GM13977 (cell line): ENCODE measurements at places on chromosomes 6 and 20.

DNA sequence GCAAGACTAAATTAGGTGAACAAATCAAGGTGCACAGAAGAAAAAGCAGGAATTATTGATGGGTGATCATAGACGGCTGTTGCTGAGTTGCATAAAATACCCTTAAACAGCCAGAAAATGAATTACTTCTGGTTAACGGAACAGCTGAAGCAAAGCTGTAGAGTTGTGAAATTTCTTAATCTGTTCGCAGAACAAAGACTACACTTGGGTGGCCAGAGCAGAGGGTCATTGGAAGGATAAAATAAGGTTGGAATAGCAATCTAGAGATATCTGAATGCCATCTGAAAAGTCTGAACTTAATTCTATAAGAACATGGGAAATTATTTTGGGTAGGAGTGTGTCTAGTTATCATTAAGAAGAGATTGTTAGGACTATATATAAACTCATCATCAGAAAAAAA is 339.1 kb upstream of the RSPO3 start:
- DNase-seq = no peak

DNA sequence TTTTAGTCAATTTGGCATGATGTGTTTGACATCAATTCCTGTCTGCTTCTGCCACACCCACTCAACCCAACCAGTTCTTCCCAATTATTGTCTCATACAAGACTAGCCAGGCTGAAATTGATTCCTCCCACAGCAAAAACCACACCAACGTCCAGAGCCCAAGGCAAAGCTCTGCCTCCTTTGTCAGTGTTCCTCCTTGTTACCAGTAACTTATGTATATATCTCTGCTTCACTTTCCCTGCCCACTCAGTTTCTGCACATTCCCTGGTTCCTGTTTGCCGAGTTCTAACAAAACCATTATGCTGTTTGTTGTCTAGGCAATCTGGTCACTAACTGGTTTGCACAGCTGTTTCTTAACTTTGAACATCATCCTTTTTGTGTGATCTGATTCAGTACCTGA is 547.9 kb upstream of the PTCHD4 start:
- DNase-seq = no peak

- DNase-seq = no peak
Measured at GRCh38 chr6:167737205-167737830, 89.4 kb upstream of the AFDN start.

DNA sequence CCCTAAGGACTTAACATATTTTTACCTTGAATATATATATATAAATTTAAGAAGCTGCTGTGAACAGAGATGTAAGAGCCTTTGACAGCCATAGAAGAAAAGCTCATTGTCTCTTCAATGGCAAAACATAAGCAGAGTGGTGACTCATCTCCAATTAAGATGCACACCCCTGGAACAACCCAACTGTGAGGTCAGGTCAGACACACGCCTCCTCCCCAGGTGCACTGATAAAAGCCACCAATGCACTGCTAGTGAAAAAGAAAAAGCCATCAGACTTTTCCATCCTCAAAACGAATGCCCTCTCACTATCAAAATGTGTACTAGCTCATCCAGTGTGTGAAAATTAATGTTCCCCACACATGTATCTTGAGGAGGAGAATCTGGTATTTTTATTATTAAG is 100.1 kb downstream of the SMLR1 start:
- no peak for DNase-seq

GRCh38 chr6:139597087-139597763 is 222.8 kb upstream of the CITED2 start:
- DNase-seq = no peak

DNA sequence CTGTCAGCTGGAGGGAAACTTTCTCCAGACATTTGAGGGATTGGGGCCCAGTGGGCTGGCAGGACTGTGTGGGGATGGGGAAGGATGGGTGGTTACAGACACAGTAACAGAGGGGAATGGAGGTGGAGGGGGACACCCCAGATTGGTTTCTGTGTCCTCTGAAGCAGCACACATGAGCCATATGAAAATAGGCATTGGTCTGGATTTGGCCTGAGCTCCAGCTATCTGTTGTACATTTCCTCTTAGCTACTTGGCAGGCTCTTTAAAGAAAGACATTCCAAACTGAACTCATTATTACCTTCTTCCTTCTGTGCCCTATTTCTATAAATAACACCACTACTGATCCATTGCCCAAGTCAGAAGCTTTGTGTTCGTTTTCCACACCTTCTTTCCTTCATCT is 72.0 kb upstream of the PRL start:
- no peak for DNase-seq

DNA sequence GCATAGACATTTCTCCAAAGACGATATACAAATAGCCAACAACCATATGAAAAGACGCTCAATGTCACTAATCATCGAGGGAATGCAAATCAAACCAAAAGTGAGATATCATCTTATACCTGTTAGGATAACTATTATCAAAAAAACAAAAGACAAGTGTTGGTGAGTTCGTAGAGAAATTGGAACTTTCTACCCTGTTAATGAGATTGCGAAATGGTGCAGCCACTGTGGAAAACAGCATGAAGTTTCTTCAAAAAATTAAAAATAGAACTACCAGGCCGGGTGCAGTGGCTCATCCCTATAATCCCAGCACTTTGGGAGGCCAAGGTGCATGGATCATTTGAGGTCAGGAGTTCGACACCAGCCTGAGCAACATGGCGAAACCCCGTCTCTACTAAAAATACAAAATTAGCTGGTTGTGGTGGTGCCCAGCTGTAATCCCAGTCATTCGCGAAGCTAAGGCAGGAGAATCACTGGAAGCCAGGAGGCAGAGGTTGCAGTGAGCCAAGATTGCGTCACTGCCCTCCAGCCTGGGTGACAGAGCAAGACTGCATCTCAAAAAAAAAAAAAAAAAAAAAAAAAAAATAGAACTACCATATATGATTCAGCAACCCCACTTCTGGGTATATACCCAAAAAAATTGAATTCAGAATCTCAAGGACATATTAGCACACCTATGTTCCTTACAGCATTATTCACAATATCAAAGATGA is 170.0 kb upstream of the ZNF184 start:
- no peak for DNase-seq

- no peak for DNase-seq
Measured at GRCh38 chr6:150176152-150176551, 33.3 kb downstream of the PPP1R14C start.

GRCh38 chr20:16129411-16129810 is 443.8 kb downstream of the KIF16B start:
- no peak for DNase-seq

- no peak for DNase-seq
Measured at GRCh38 chr6:32539839-32540238, 9.8 kb upstream of the HLA-DRB5 start.

DNA sequence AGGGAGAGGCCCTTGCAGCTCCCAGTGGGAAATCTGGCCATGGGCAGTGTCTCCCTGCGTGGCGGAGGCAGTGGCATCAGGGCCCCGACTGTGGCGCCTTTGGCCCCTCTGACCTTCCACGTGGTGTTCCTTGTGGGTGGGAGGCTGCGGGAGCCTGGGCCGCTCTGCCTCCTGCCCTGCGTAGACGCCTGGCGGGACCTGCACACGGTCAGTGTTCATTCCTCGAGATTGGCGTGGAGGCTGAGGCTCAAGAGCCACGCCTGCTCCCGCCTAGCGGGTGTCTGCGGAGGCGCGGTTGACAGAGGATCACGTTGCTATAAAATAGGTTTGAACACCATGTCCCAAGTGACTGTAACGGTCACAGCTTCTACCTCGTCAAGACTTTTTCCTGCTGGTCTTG is 14.0 kb downstream of the COL9A3 start:
- no peak for DNase-seq

DNA sequence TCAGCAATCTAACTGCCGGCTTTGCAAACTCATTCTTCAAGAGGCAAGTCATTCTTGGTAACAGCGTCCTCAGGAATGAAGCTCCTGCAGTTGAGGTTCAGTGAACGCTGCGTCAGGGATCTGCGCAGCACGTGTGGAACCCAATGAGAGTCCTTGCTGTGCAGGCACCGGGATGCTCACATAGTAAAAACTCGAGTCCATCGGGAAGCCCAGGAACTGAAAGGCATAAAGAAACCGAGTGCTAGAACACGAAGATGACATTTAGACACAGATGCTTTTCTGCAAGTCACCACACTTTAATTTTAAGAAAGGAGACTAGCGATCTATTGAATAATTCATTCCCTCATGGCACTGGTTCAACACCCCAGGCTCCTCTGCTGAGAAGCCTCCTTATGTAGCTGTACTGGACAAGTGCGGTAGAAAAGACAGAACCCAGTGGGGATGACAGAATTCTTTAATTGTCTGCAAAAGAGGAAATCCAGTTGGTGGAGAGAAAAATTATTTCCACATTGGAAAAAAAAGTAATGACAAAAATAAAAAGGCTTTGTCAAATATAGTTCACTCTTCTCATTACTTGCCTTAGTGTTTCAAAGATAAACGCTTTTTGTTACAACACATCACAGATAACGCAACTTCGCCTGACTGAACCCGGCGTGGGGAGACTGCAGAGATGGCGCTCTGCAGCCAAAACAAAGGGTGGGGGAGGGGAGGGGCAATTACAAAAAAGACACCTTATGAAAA is 1.9 kb upstream of the AFDN start:
- no peak for DNase-seq

DNA sequence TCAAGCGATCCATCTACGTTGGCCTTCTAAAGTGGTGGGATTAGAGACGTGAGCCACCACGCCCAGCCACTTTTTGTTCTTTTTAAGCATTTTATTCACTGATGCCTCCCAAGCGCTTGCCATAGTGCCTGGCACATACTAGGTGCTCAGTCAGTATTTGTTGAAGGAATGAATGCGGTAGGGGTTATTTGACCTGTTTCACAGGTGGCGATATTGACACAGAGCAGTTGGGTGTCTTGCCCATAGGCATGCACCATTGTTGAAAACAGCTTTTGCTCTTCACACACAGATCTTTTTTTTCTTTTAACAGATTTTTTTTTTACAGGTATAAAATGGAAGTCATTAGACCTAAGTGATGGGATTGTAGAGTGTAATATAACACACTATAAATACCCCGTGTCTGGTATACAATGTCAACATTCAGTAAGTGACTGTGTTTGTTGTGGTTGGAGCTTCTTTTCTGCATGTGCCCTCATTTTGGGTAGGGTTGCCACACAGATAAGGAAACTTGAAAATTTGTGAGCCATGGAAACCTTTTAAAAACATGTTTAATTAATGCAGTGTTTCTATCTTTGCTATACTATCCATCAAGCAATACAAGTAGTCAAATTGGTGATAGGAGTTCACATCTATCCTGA is 24.8 kb downstream of the RREB1 start:
- DNase-seq = no peak

DNA sequence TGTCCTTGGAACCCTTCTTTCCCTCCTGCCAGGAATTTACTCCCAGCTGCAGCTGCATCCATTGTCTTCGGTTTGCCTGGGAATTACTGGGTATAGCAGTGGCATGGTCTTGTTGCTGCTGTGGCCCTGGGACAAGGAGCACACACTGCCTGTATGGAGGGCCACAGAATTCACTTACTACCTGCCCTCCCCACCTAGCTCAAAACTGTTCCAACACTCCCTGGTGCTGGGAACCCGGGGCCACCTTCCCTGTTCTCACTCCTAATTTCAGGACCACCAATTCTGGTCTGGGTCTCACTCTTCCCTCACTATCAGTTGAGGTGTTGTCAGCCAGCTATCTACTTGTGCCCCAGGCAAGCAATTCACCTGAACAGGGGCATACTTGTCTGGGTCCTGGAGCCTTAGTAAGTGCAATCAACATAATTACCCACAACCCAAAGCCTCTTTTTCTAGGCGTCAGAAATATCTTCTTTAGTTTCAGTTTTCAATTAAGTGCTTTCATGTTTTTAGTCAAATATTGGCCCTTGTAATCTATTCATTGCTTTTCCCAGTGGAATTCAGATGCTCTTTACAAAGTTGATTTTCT is 47.2 kb downstream of the METTL24 start:
- no peak for DNase-seq

- DNase-seq = peak; percentile 85
Measured at GRCh38 chr6:148559848-148560433, 186.9 kb upstream of the UST start.

DNA sequence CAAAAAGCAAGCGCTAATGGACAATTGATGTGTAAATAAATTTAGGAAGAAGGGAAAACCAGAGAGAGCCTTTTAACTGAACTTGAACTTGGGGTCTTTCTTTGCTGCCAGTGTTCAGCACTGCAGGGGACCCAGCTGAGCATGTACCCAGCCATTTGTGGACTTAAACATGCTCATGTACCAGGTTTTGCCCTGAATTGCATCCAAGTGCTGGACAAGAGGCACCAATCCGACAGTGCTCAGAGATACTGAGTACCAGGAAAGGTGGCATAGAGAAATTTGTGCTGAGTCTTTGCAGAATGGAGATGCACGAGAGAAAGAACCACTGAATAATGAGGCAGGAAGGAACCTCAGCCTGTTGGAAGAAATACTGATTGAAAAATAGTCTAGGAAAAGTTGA is 16.0 kb downstream of the AKAP12 start:
- no peak for DNase-seq

DNA sequence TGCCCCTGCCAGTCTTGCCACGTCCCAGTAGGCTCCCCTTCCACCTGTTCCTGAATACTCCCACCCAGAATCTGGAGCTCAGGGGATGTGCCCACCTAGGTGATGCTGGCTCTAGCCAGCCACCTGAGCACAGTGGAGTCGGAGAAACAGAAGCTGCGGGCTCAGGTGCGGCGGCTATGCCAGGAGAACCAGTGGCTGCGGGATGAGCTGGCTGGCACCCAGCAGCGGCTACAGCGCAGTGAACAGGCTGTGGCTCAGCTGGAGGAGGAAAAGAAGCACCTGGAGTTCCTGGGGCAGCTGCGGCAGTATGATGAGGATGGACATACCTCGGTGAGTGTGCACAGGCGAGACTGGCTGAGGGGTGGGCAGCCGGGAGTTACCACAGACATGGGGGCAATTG is 3.4 kb downstream of the KLC4 start:
- no peak for DNase-seq

- no peak for DNase-seq
Measured at GRCh38 chr20:48841196-48841874, 13.5 kb upstream of the PREX1 start.

DNA sequence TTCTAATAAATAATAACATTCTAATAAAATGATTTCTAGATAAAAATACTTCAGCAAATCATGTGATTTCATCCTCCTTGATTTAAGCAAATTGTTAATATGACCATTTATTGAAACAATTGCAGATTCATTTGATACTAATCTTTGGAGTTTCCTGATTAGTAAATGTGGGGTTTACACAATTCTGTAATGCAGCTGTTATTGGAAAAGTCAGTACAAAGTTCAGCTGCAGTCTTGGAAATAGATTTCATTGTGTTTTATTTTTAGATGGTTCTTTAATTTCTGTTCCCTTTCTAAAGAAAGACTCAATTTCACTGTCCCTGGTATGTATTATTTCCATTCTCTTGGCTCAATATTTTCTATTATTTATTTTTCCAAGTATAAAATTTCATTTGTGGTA is 342.0 kb downstream of the TBC1D32 start:
- no peak for DNase-seq

- DNase-seq = no peak
Measured at GRCh38 chr20:12252793-12253192, 335.1 kb downstream of the BTBD3 start.

GRCh38 chr6:163634211-163635171 is 220.0 kb downstream of the QKI start:
- no peak for DNase-seq
